ENCODE measurements at places on chromosomes 12 and 14.

GRCh38 chr12:55736780-55737580, 5.9 kb upstream of the GDF11 start:
- peak; percentile 83 for DNase-seq

GRCh38 chr14:93430315-93431035, at the start of gene UNC79:
UNC79 (plus strand) TSS chr14:93430939; CDS start chr14:93431030, 91 bp downstream.
- DNase-seq = no peak

GRCh38 chr12:96986883-96987523, 79.9 kb downstream of the NEDD1 start:
- DNase-seq = peak; percentile 79

- no peak for DNase-seq
Measured at GRCh38 chr14:56918849-56919574, 108.7 kb upstream of the OTX2 start.

- DNase-seq = no peak
Measured at GRCh38 chr14:68816943-68817430, 24.1 kb upstream of the ZFP36L1 start.

GRCh38 chr12:104454997-104455396, 1.8 kb upstream of the CHST11 start:
- no peak for DNase-seq

- no peak for DNase-seq
Measured at GRCh38 chr12:101200145-101200544, 9.9 kb downstream of the SLC5A8 start.

DNA sequence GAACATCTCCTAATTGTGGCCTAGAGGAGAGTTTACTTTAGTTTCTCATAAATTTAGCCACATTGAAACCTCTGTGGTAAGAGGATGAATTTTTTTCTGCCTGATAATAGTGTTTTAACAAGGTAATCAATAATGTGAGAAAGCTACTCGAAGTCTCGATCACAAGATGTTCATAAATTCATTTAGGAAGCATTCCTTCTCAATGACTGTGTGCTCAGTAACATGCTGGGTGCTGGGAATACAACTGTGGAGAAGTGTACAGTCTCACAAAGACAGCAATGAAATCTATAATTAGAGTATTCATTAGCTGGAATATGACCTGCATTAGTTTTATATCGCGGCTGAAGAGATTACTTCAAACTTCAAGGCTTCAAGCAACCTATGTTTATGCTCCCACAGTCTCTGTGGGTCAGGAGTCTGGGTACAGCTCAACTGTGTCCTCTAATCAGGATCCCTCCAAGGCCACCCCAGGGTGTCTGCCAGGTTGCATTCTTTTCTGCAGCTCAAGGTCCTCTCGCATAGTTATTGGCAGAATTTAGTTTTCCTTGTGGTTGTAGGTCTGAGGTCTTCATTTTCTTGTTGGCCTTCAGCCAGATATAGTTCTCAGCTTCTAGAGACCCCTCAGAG, 167.6 kb downstream of the ANO4 start:
- DNase-seq = no peak

DNA sequence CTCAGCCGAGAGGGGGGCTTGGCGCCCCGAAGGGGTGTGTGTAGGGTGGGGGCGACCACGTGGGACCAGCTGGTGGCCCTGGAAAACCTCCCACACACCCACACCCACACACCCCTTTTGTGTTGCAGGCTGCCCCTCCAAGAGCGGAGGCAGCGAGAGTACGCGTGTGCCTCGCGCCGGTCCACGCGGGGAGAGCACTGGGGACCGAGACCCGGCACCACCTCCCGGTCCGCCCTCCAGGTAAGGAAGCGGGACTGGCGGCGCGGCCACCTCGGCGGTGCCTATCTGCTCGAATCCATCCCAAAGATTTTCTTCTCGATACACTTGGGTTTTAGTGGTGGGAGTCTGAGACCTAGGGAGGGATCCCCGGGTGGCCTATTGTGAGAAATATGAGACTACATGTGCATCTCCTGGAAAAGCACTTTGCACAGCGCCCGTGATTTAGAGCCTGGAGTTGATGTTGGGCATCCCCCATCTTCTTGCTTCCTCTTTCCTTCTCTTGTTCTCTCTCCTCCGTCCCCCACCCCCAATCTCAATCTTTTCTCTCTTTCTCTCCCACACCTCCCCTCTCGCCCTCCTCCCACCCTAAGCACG, 393 bp downstream of the SYT1 start:
- DNase-seq = no peak

GRCh38 chr12:97397008-97397407, 65.6 kb upstream of the RMST start:
- DNase-seq = no peak

- DNase-seq = peak; percentile 41
Measured at GRCh38 chr14:25431211-25432076, 381.5 kb upstream of the STXBP6 start.

DNA sequence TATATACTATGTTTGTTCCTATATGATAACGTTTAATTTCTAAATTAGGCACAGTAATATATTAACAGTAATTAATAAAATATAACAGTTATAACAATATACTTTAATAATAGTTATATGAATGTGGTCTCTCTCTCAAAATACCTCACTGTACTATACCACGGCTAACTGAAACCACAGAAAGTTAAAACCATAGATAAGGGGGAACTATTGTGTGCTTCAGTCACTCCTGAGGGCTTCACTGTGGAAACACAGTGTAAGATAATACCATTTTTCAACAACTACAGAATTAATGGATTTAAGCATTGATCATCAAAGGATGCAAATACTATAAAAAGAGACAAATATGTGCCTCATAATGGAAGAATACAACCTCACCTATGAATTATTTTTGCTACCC, 266.4 kb upstream of the RGS6 start:
- DNase-seq = peak; percentile 3

- no peak for DNase-seq
Measured at GRCh38 chr12:23888396-23889068, 60.9 kb downstream of the SOX5 start.

DNA sequence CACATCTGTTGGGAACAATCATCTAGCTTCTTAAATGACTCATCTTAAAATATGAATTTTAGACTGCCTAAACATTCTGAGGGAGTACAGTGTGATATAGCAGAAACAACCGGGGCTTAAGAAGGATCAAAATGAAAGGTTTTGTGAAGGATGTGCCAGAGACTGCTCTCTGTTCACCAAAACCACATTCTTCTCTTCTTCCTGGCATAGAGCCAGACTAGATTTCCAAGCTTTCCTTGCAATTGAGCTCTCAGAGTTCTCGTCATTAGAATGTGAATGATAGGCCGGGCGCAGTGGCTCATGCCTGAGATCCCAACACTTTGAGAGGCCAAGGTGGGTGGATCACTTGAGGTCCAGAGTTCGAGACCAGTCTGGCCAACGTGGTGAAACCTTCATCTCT, 94.5 kb downstream of the LRRIQ1 start:
- DNase-seq = no peak

DNA sequence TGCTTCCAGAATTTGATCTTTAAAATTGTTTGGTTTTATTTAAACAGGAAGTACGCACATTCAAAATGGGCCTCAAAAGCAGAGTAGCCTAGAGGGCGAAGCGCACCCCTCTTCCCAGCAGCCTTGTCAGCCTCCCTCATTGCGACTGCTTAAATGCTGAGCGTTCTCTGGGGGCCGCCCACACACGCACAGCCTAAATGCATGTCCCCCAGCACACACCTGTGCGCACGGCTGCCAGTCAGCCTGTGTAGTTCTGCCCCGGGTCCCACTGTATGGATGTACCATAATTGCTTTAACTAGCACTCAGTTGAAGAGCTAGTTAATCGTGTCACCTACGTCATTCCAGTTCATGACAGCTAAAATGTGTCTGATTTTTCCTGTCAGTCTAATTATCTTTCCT, 79.3 kb downstream of the TESC start:
- DNase-seq = no peak

- DNase-seq = no peak
Measured at GRCh38 chr12:41250748-41251147, 62.6 kb downstream of the PDZRN4 start.

DNA sequence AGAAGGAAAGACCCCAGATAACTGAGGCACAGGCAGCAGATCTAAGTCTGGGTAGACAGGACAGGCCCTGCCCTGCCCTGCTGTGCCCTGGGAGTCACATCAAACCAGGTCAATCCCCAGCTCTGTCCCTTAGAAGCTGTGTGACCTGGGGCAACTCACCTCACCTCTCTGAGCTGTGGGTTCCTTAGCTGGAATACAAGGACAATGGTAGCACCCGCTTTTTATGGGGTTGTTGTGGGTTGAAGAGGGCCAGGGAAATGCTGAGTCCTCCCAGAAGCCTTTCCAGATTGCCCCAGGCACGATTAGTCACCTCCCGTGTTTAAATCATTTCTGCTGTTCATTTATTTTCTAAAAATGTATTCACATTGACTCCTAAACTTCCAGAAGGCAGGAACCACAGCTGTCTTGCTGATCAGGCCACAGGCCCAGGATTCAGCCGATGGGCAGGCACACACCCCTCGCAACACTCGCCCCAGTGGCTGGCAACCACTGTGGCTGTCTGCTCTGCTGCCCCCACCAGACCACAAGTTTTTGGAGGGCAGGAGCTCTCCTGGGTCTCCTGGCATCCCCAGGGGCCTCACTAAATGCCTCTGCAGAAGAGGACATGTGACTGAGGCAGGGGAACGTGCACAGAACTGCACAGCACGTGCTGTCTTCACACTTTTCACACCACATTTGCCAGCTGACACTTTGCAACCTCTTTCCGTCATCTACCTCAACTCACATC, 3.0 kb downstream of the SELPLG start:
- DNase-seq = no peak

GRCh38 chr12:83827860-83828259, 1084.7 kb downstream of the SLC6A15 start:
- no peak for DNase-seq

- no peak for DNase-seq
Measured at GRCh38 chr12:2251526-2252209, 198.9 kb downstream of the CACNA1C start.

- DNase-seq = no peak
Measured at GRCh38 chr12:9071518-9071917, 44.2 kb downstream of the A2M start.

GRCh38 chr14:68705741-68706283, 87.1 kb downstream of the ZFP36L1 start:
- no peak for DNase-seq

DNA sequence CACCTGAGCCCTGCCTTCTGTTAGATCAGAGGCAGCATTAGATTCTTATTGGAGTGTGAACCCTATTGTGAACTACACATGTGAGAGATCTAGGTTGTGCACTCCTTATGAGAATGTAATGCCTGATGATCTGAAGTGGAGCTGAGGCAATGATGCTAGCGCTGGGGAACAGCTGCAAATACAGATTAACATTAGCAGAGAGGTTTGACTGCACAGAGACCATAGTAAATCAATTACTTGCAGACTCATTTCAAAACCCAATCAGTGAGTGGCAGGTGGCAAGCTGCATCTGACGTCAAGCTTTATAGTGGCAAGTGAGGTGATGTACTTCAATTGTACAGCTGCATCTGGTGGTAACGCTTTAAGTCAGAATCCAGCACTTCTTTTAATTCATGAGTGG, 141.6 kb downstream of the GPHN start:
- no peak for DNase-seq

- no peak for DNase-seq
Measured at GRCh38 chr12:125454291-125454690, 389.1 kb downstream of the AACS start.

DNA sequence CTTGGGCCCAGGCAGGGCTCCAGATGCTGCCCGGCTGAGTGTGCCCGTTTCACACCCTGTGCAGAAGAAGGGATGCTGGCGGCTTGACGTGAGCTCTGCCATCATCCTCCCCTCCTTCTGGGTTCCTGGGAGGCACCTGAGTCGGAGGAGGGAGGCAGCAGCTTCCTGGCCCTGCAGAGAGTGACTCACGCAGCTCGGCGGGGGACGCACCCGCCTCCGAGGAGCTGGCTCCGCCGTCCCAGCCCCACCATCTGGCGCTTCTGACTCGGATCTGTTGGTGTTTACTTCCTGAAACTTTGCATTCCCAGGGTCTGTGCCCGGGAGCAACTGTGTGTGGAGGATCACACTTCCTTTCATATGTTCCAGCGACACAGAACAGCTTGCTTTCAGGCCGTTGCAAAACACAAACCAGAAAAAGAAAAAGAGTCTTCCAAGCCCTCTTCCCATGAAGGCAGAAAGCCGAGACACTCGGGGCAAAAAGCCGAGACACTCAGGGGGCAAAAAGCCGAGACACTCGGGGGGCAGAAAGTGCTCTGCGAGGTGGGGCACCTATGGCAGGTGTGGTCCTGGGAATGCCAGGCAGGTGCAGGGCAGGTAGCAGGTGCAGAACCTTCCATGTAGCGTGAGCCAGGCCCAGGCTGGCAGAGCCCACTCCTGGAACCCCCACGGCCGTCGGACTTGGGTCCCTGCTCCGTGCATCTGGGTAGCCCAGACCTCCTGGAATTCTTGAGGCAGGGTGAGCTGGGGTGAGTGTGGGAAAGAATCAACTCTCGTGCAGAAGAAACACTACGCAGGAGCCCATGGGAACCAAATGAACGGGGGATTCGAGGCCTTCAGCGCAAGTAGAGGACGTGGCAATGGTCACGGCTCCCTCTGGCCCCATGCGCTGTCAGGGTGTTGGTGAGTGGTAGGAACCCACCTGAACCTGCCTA, 27.6 kb upstream of the GALNT9 start:
- no peak for DNase-seq

GRCh38 chr14:35158491-35158890, 36.1 kb downstream of the PRORP start:
- DNase-seq = no peak

GRCh38 chr12:130178282-130178681, 16.0 kb downstream of the FZD10 start:
- no peak for DNase-seq

DNA sequence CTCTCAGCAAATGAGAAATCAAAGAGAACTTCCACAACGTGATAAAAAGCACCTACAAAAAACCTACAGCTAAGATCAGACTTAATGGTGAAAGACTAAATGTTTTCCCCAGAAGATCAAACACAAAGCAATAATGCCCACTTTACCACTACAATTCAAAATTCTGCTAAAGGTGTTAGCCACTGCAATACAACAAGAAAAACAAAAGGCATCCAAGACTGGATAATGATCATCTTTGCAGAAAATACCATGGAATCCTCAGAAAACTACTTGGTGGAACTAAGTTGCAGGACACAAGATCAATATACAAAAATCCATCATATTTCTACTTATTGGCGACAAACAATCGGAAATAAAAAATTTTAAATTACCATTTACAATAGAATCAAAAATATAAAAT, 6.5 kb downstream of the DDX24 start:
- DNase-seq = no peak

GRCh38 chr14:96926001-96926400, 128.8 kb downstream of the VRK1 start:
- DNase-seq = no peak

- peak; percentile 66 for DNase-seq
Measured at GRCh38 chr12:119938049-119938667, 50.9 kb upstream of the BICDL1 start.

- peak; percentile 20 for DNase-seq
Measured at GRCh38 chr12:45279931-45280830, 64.3 kb downstream of the ANO6 start.

DNA sequence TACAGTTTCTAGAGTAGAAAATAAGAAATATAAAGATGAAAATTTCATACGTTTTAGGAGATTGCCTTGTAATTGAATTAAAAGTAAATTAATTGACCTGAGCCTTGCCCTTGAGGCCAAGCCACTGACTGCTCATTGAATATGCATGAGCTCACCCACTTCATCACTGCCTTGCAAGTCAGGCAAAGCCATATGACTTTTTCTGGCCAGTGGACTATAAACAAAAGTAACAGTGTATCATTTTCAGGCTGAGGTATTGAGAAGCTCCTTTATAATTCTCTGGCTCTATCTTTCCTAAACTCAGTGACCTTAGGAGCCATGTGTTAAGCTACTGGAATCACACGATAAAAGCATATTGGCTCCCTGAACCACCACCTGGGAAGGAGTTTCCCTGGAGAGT, 369.3 kb downstream of the NUAK1 start:
- DNase-seq = no peak

All from hematopoietic multipotent progenitor cell treated with erythropoietin and hydrocortisone succinate and interleukin-3 and kit ligand, for 8 days (in vitro differentiated cells).